Common myeloid progenitor, CD34-positive (primary cell): ENCODE measurements at places on chromosomes 2 and 18.

DNA sequence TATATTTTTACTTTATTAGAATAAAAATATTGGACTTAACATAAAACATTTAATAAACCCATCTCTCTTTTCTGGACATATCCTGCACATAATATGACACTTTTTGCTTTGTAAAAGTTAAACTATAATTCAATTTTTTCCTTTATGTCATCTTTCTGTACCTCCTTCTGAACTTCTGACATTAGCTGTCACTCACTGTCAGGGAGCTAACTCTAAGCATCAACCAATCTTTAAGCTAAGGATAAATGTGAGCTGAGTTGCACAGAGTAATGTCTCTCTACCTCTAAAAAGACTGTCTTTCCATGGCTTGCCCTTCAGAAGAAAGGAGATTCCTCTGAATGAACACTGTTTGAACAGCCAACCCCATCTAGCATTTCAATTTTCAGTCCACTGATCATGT lies 948.6 kb upstream of the CHAC2 start:
- H3K36me3 ChIP-seq = no peaks in the 10 kb centered on the region
- H3K4me3 ChIP-seq = no peak overlapping the region

DNA sequence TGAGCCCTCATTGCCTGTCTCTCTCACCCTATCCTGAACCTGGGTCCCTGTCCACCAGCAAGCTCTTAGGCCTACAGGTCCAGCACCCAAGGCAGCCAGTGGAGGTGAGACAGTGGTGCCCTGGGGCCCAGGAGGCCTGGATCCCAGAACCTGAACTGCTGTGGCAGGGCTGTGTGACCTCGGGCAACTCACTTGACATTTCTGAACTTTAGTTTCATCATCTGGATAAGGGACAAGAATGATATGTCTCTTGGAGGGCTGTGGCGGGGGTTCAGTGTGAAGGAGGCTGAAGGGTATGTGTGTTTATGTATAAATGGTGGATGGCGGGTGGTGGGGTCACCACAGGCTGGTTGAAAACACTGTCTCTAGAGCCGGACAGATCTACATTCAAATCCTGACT lies 10.9 kb downstream of the CIB4 start:
- H3K4me3 ChIP-seq = no peak overlapping the region
- no peak overlapping the region for H3K27ac ChIP-seq
- no peaks in the 10 kb centered on the region for H3K4me1 ChIP-seq
- no peak for DNase-seq

- H3K27me3 ChIP-seq = no peaks in the 10 kb centered on the region
- H3K27ac ChIP-seq = no peak overlapping the region
- DNase-seq = no peak
- H3K36me3 ChIP-seq = no peaks in the 10 kb centered on the region
These were observed 299.6 kb upstream of the FANCL start for GRCh38 chr2:58540681-58541080.

DNA sequence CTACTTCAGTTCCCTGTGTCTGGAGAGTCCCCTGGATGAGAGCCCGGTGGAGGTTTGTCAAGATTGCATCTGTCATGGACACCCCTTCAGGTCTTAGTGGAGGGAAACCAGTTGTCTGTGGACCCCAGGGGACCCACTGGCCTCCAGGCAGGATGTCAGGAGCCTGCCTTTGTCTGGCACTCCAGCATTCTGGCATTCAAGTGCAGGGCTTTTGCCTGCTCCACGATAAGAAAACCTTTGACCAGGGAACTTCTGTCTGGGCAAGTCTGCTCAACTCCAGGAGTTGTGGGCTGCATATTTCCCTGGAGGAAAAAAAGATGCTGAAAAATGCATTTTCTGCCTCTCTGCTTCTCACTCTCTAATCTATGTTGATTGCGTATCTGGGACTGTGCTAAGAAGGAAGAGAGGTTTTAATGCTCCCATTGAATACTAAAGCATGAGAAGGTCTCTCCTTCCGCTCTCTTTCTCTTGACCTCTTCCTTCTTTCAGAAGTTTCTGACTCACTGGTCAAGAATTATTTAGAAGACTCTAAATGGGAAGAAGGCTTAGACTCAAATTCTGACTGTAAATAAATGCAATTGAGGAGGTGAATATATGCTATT lies 104.5 kb downstream of the MMADHC start:
- no peak for DNase-seq
- H3K27me3 ChIP-seq = no peaks in the 10 kb centered on the region
- H3K4me1 ChIP-seq = no peaks in the 10 kb centered on the region
- H3K27ac ChIP-seq = no peak overlapping the region
- no peaks in the 10 kb centered on the region for H3K36me3 ChIP-seq

DNA sequence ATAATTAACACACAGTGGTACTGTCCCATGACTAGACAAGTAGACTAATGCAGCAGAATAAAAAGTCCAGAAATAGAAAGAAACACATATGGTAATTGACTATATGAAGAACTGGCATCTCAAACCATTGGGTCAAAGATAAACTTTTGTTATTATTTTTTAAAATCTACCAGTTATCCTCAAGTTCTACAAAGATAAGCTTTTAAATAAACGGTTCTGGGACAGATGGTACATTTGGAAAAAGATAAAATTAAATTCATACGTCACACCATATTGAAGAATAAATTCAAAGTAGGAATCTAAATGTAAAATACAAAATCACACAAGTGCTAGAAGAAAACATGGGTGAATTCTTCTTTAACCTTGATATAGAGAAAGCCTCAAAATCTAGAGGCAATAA lies 37.6 kb upstream of the PLEKHM3 start:
- H3K27me3 ChIP-seq = no peaks in the 10 kb centered on the region
- no peaks in the 10 kb centered on the region for H3K4me1 ChIP-seq
- no peak overlapping the region for H3K4me3 ChIP-seq
- no peak overlapping the region for H3K27ac ChIP-seq
- DNase-seq = no peak

GRCh38 chr18:924987-925386 lies 20.3 kb downstream of the ADCYAP1 start:
- H3K36me3 ChIP-seq = no peaks in the 10 kb centered on the region
- H3K4me3 ChIP-seq = no peak overlapping the region
- no peaks in the 10 kb centered on the region for H3K27me3 ChIP-seq
- H3K4me1 ChIP-seq = no peaks in the 10 kb centered on the region
- no peak overlapping the region for H3K27ac ChIP-seq

- H3K4me1 ChIP-seq = no peaks in the 10 kb centered on the region
- H3K27me3 ChIP-seq = no peaks in the 10 kb centered on the region
- DNase-seq = no peak
- H3K27ac ChIP-seq = no peak overlapping the region
- H3K4me3 ChIP-seq = no peak overlapping the region
These were observed 256.0 kb downstream of the CDH20 start for GRCh38 chr18:61589053-61589723.

DNA sequence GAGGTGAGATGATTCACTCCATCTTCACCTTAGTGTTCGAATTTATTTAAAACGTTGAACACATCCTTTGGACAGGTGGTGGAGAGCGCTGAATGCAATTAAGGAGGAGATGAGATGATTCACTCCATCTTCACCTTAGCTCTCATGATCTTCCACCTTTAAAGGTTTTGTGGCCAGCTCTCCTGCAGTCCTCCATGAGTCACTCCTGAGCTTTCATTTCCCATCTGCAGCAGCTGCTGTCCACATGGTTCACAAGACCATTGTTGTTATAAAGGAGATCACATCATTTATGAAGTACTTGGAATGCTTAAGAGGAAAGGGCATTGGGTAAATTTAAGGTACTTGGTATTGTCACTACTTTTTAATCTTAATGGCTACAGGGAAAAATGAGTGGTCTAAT lies 298.5 kb downstream of the PAX3 start:
- H3K4me3 ChIP-seq = no peak overlapping the region
- no peak for DNase-seq
- no peaks in the 10 kb centered on the region for H3K36me3 ChIP-seq
- no peaks in the 10 kb centered on the region for H3K27me3 ChIP-seq
- no peaks in the 10 kb centered on the region for H3K4me1 ChIP-seq

GRCh38 chr18:31554776-31555175 lies 36.9 kb upstream of the TTR start:
- H3K36me3 ChIP-seq = no peaks in the 10 kb centered on the region
- DNase-seq = no peak
- H3K27me3 ChIP-seq = no peaks in the 10 kb centered on the region
- peaks cover 5% of the 10 kb centered on the region for H3K4me1 ChIP-seq

DNA sequence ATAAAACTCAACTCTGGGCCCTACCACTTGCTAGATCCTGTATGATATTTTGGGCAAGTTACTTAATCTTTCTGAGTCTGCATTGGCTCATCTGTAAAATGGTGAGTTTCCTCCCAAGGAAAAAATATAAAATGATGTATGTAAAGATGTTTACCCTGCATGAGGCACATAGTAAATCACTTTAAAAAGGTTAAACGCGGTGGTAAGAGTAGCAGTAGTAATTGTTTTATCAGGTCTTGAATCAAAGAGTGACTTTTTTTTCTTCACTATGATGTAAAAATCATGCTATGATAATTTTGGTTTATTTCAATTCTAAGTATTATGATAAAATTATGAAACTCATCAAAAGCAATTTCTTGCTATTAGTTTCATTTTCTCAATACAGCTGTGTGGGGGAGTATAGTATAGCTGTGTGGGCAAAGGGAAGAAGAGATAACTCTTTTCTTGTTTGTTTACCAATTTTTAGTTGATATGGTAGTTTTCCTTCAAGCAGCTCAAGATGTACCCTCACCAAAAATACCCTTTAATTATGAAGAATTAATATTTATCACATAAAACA lies 10.7 kb downstream of the ARHGAP15 start:
- peaks cover 5% of the 10 kb centered on the region for H3K36me3 ChIP-seq
- no peak for DNase-seq
- H3K4me1 ChIP-seq = peaks cover 56% of the 10 kb centered on the region
- no peaks in the 10 kb centered on the region for H3K27me3 ChIP-seq
- H3K4me3 ChIP-seq = peak overlapping the region; percentile 64
